ENCODE measurements at places on chromosomes 3 and 15. TPM values are rescaled to one million over a fixed set of nuclear protein-coding genes. Genes with fewer than 3 reads are reported as not detected.

GRCh38 chr3:33704891-33705290, 13.2 kb downstream of the CLASP2 start:
- DNase-seq, result no peak
- no peaks in the 10 kb centered on the region for H3K36me3 ChIP-seq
- H3K27ac ChIP-seq, result no peak overlapping the region
- H3K4me3 ChIP-seq, result no peak overlapping the region
- H3K27me3 ChIP-seq, result no peaks in the 10 kb centered on the region

DNA sequence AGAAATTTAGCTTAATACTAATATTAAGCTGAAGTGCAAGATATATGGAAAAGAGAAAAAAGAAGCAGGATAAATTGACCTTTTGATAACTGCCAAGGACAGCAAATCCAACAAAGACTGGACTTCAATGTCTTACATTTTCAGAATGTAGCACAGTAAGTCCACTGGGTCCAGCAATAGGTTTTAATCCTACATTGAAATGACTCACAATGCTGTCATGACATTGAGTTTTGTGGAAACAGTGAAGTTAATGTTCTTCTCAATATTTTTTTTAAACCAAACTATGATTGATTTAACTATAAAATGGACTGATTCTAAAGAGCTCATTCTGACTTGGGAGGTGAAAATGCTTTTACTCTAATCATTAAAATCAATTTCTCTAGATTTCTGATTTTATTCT, 166.6 kb upstream of the ZNF717 start:
- DNase-seq, result no peak
- H3K27me3 ChIP-seq, result no peaks in the 10 kb centered on the region
- no peak overlapping the region for H3K4me3 ChIP-seq
- no peaks in the 10 kb centered on the region for H3K36me3 ChIP-seq
- no peaks in the 10 kb centered on the region for H3K4me1 ChIP-seq
- no peak overlapping the region for H3K27ac ChIP-seq

BNC1 gene
- not detected for total RNA-seq

DNA sequence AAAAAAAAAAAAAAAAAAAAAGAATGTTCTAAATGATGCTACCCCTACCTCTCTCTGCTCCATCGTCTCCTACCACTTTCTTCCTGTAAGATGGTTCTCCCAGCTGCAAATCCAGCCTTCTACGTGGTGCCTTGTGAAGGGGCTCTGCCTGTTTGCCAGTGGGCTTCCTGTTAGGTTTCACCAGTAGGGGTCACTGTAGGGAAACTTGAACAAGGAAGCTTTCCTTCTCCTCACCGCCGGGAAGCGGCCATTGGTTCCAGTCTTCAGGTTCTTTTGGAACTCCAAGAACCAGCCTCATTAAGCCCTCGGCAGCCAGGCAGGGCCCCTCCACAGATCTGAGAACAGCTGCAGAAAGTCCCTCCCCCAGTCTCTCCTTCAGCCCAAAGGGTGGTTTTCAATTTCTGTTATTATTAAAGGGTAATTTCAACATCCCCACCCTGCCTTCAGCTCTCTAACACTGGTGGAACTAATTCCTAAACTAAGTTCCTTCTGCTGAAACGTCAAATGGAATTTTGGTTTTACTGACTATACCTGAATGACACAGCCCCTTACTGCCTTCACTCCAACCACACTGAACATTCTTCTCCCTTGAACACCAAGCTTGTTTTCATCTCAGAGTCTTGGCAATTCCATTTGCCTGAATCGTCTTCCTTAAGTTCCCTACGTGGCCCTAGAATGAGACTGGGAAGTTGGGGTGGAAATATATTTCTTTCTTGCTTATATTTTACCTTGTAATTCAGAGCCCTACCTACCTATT, 13.5 kb downstream of the MCCC1 start:
- no peak overlapping the region for H3K27ac ChIP-seq
- H3K4me1 ChIP-seq, result no peaks in the 10 kb centered on the region
- H3K4me3 ChIP-seq, result no peak overlapping the region

ZNF620 gene
- 4.0 TPM for total RNA-seq

Data from colonic mucosa (tissue), 4 donors.